ENCODE measurements at places on chromosomes 1 and 21.

GRCh38 chr1:207502726-207503125 lies 6.8 kb downstream of the CR1 start:
- DNase-seq, result no peak

GRCh38 chr1:63569640-63570316 lies 23.4 kb upstream of the PGM1 start:
- no peak for DNase-seq

GRCh38 chr1:177010211-177010825 lies 154.2 kb downstream of the ASTN1 start:
- DNase-seq, result no peak

- DNase-seq, result no peak
Measured at GRCh38 chr1:83910461-83910860, 88.5 kb downstream of the TTLL7 start.

- DNase-seq, result no peak
Measured at GRCh38 chr21:41656946-41657525, 109.8 kb downstream of the RIPK4 start.

DNA sequence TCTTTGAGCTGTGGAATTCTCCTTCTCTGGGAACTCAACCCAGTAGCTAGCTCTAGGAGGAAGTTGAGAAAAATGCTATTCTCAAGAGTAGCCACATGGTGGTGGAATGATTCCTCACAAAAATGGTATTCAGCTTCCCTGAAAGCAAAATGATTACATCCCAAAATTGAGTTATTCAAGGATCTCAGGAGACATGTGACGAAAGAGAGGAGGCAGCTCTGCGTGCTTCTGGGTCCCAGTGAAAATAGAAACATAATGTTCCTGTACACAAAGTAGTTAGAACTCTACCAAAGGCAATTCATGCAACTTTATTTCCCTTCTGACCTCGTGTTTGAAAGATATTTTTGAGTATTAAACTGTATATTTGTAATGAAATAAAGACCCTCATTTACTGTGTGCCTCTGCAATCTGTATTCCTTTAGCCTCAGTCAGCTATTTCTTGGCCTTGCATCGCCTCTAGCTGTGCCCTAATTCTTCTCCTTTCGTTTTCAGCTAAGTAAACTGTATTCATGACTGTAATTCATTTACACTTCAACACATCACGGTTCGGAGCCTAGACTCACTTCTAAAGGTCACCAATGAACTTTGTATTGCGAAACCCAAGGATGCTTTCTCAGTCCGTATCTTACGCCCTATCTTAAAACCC lies 167.3 kb downstream of the FASLG start:
- no peak for DNase-seq

- DNase-seq, result no peak
Measured at GRCh38 chr1:52900402-52900801, 21.1 kb downstream of the ECHDC2 start.
